Body of pancreas (tissue), 4 donors: ENCODE measurements at places on chromosomes 2 and 18. TPM values are rescaled to one million over a fixed set of nuclear protein-coding genes. Genes with fewer than 3 reads are reported as not detected.

- peaks cover 62% of the 10 kb centered on the region for H3K4me1 ChIP-seq
- DNase-seq: no peak
- peak overlapping the region; percentile 90 for H3K4me3 ChIP-seq
- H3K36me3 ChIP-seq: peaks cover 2% of the 10 kb centered on the region
- H3K27ac ChIP-seq: peak overlapping the region; percentile 95
These were observed 550 bp downstream of the MYL12B start for GRCh38 chr18:3262234-3263131.

GRCh38 chr2:239577935-239578334 is 177.1 kb upstream of the HDAC4 start:
- no peak for DNase-seq
- no peaks in the 10 kb centered on the region for H3K36me3 ChIP-seq
- H3K27ac ChIP-seq: no peak overlapping the region
- H3K27me3 ChIP-seq: no peaks in the 10 kb centered on the region
- H3K4me3 ChIP-seq: no peak overlapping the region

- no peak overlapping the region for H3K27ac ChIP-seq
- no peaks in the 10 kb centered on the region for H3K4me1 ChIP-seq
- no peak overlapping the region for H3K4me3 ChIP-seq
- no peaks in the 10 kb centered on the region for H3K27me3 ChIP-seq
- H3K36me3 ChIP-seq: no peaks in the 10 kb centered on the region
These were observed 163.4 kb downstream of the UBE2E3 start for GRCh38 chr2:181143790-181144300.

DNA sequence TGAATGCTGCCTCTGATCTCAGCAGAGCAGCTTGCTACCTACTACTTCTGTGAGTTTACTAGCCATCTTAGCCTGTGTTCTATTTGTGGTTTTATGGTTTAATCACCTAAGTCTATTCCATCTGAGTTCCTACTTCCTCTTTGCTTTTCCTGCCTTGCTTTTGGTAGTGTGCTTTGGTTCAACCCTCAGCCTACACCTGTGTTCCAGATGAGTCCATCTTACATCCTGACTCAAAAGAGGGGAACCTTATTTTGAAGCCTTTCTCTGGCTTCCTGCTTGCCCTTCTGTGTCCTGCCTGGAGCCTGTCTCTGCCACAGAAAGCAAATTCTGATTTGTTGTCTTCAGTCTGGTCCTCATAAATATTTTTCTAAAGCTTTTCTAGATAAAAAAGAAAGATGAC is 530.3 kb upstream of the MEX3C start:
- no peaks in the 10 kb centered on the region for H3K27me3 ChIP-seq
- H3K27ac ChIP-seq: no peak overlapping the region
- DNase-seq: no peak
- H3K36me3 ChIP-seq: no peaks in the 10 kb centered on the region

DNA sequence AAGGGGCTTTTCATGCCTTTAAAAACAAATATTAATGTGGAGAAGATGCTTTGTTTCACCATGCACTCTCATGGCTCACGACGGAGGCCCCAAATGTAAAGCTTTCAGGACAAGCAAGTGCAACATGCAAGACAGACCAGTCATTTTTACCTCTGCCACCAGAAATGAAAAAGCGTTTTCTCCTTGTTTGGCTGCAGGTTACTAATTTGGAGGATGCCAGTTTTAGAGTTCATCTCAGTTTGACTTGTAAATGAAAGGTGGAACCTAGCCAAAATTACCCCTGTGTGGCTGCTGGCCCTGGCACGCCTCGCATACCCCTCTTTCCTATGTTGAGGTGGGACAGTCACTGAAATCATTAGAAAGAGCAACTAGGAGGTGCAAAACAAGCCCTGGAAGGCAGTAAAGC is 138.6 kb downstream of the BCL2 start:
- no peaks in the 10 kb centered on the region for H3K36me3 ChIP-seq
- peaks cover 11% of the 10 kb centered on the region for H3K4me1 ChIP-seq
- DNase-seq: no peak
- no peak overlapping the region for H3K4me3 ChIP-seq

- H3K4me1 ChIP-seq: peaks cover 16% of the 10 kb centered on the region
- H3K27me3 ChIP-seq: no peaks in the 10 kb centered on the region
- no peak overlapping the region for H3K27ac ChIP-seq
- no peak overlapping the region for H3K4me3 ChIP-seq
- DNase-seq: peak; percentile 38
- H3K36me3 ChIP-seq: no peaks in the 10 kb centered on the region
These were observed 31.8 kb downstream of the ARHGAP25 start for GRCh38 chr2:68766376-68766845.

GRCh38 chr2:127103243-127104165 is 3.5 kb downstream of the BIN1 start:
- H3K27ac ChIP-seq: no peak overlapping the region
- no peaks in the 10 kb centered on the region for H3K36me3 ChIP-seq
- no peak overlapping the region for H3K4me3 ChIP-seq
- no peaks in the 10 kb centered on the region for H3K27me3 ChIP-seq

DNA sequence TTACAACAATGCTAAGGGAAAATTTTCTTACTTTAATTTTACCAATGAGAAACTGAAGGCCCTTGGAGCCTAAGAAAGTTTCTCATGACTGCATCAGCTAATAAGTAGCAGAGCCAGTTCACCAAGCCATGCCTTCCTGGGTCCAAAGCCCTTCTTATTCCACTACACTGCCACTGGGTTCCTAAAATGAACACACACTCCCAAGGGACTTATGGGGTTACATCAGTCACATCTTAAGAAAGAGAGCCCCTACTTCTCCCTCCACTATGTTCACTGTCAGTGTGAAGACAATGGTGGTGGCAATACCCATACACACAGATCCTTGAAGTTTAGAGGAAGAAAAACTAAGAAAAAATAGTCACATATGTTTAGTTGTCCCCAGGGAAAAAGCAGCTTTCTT is 20.6 kb downstream of the MBD2 start:
- H3K4me3 ChIP-seq: no peak overlapping the region
- no peak for DNase-seq
- no peaks in the 10 kb centered on the region for H3K27me3 ChIP-seq
- peaks cover 5% of the 10 kb centered on the region for H3K36me3 ChIP-seq
- no peak overlapping the region for H3K27ac ChIP-seq
- peaks cover 27% of the 10 kb centered on the region for H3K4me1 ChIP-seq

GRCh38 chr2:119082821-119083400 is 75.6 kb downstream of the C1QL2 start:
- no peak overlapping the region for H3K27ac ChIP-seq
- DNase-seq: no peak
- H3K27me3 ChIP-seq: no peaks in the 10 kb centered on the region
- H3K36me3 ChIP-seq: no peaks in the 10 kb centered on the region

GRCh38 chr2:27779417-27780055 is 8.0 kb downstream of the MRPL33 start:
- no peaks in the 10 kb centered on the region for H3K36me3 ChIP-seq
- H3K27ac ChIP-seq: peak overlapping the region; percentile 2
- DNase-seq: no peak

G6PC2 gene
- 21.3 TPM for total RNA-seq

PLEK gene
- total RNA-seq: 3.0 TPM

MYL1 gene
- total RNA-seq: not detected

UPP2 gene
- not detected for total RNA-seq

SMARCAL1 gene
- 9.9 TPM for total RNA-seq

EVX2 gene
- not detected for total RNA-seq

UGT1A5 gene
- not detected for total RNA-seq

LHCGR gene
- total RNA-seq: not detected
